H1 (cell line): ENCODE measurements at places on chromosomes 1 and 21.

GRCh38 chr1:246647113-246647512, 77.1 kb upstream of the SCCPDH start:
- peak; percentile 73 for DNase-seq

- no peak for DNase-seq
Observed at GRCh38 chr1:95042286-95042685, 30.5 kb downstream of the ALG14 start.

DNA sequence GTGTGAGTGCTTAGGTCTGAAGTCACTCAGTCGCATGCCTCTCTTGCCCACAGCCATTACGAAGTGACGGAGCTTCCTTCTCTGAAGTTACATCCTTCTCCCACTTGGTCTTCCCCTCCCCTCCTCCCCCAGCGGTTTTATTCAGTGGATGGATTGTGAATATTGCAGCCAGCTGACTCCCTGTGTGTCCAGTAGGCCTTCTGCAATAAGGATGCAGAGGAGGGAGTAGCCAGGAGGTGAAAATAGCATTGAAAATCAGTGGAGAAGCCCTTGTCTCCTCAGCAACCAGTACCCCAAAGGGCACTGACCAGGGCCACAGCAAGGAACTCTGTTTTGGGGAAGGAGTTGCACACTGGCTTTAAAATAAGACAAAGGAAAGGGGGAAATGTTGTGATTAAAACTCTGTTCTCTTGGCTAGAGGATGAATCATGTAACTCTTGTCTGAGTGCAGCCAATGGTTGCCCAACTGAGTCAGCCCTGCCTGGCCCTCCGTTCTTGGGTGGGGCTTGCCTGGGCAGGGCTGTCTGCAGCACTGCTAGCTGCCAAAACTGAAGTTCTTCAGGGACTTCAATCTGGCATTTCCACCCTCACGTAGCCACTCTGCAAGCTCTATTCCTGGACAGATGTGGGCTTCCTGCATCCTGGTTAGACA, 4.3 kb downstream of the S100A10 start:
- DNase-seq, result no peak

DNA sequence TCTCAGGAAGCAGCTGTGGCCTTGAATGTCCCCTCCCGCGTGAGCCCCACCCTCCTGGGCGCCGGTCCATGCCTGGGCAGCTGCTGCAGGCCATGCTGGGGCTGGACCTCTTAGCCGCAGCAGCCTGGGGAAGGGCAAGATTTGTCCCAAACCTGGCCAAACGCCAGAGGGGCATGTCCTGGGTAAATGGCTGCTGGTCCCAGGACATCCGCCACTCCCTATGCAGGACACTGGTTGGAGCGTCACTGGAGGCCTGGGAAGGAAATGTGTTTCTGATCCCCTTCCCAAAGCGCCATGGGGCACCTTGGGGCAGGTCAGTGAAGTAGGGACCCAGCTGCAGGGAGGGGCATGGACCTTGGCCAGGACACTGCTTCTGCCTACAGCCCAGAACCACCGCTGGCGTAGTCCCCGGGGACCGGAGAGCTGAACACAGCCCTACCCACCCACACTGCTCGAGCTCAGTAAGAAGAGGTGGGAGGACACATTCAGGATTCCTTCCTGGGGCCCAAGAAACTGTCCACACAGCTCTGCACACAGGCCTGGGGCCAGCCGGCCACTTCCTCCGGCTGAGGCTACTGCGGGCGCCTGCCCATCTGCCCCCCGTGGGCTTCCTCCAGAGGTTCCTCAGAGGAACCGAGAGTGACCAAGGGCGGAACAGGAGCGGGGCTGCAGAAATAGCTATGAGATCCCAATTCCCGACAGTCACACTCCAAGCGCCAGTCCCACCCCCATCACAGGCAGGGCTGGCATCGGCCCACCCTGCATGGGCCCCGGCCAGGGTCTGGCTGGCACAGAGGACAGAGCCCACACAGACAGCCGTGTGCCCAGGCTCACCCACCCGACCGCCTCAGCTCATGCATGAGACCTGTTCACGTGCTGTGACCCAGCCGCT, 10.8 kb upstream of the PLEKHG5 start:
- no peak for DNase-seq

DNA sequence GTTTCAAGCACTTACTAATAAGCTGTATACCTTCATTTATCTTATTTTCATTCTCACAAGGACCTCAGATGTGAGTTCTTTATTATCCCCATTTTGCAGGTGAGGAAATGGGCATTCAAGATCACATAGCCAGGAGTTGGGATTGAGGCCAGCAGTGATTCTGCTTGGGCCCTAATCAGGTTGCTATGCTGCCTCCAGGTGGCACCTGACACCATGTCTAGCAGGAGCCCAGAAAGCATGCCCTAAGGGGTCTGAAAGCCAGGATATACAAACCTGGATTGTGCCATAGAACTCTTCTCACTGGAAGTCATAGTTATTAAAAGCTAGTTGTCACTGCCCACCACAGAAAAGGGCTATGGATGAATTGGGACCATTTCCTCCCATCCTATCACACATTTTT, 61.1 kb downstream of the FYB2 start:
- peak; percentile 21 for DNase-seq

GRCh38 chr1:89705901-89706699, 73.2 kb downstream of the LRRC8C start:
- DNase-seq, result no peak
